ENCODE measurements at places on chromosomes 12 and 14. TPM values are rescaled to one million over a fixed set of nuclear protein-coding genes. Genes with fewer than 3 reads are reported as not detected.

DNA sequence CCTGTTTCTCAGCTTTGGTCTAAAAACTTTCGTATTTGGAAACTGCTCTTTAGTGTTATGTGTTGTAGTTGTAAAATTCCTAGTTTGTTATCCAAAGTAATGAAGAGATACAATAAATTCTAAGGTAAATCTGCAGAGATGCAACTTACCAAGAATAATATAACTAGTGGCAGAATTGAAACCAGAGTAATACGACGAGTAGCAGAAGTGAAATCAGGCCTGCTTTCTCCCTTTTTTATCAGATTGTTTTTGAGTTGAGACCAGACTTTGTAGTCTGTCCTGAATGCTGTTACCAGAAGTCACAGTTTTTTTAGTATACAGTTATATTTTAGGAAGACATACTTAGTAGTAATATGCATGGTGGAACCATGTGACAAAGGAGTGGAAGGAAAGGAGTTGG lies 12.5 kb downstream of the PAPOLA start:
- no peak for DNase-seq

GRCh38 chr12:109738878-109739665 lies 25.4 kb downstream of the FAM222A start:
- peak; percentile 3 for DNase-seq

GRCh38 chr12:9039397-9039977 lies 50.1 kb downstream of the KLRG1 start:
- no peak for DNase-seq

- DNase-seq: no peak
Observed at GRCh38 chr12:32785557-32785956, 29.9 kb upstream of the YARS2 start.

- no peak for DNase-seq
Observed at GRCh38 chr14:22781301-22781991, 15.0 kb downstream of the OXA1L start.

The P2RX7 gene
- total RNA-seq: 5.0 TPM
